Regular cardiac myocyte (primary cell): ENCODE measurements at places on chromosomes 1 and 21. TPM values are rescaled to one million over a fixed set of nuclear protein-coding genes. Genes with fewer than 3 reads are reported as not detected.

The CRYZL1 gene
- 23.6 and 28.8 TPM in 2 replicates for total RNA-seq

The DYNLT5 gene
- total RNA-seq = 2.5 and 3.8 TPM in 2 replicates

The PRELP gene
- under 0.01 and 1.1 TPM in 2 replicates for total RNA-seq

The C1orf226 gene
- total RNA-seq = 0.19 and 0.56 TPM in 2 replicates

The NUP210L gene
- total RNA-seq = under 0.01 and 0.28 TPM in 2 replicates

The SPATA1 gene
- under 0.01 and 0.96 TPM in 2 replicates for total RNA-seq

The PPM1J gene
- 1.5 and 2.3 TPM in 2 replicates for total RNA-seq

The ADAMTS5 gene
- 3.8 and 5.1 TPM in 2 replicates for total RNA-seq

The CFHR2 gene
- not detected in 2 replicates for total RNA-seq

The CCDC185 gene
- under 0.01 TPM in 1 of 2 replicates, not detected in the other for total RNA-seq

The RGS13 gene
- total RNA-seq = not detected in 2 replicates

The AKR7A3 gene
- total RNA-seq = 0.19 and 0.28 TPM in 2 replicates

The ETV3L gene
- total RNA-seq = not detected in 2 replicates

The FAM110D gene
- under 0.01 TPM in 1 of 2 replicates, not detected in the other for total RNA-seq

The ANKRD65 gene
- total RNA-seq = under 0.01 TPM in 2 replicates

The KRTAP12-2 gene
- not detected in 2 replicates for total RNA-seq

The NBPF4 gene
- not detected in 2 replicates for total RNA-seq

The PRR9 gene
- not detected in 2 replicates for total RNA-seq

The MTMR11 gene
- total RNA-seq = 3.8 and 6.5 TPM in 2 replicates

The ARHGEF10L gene
- 18.6 and 20.1 TPM in 2 replicates for total RNA-seq

The ZNF362 gene
- total RNA-seq = 2.0 and 2.1 TPM in 2 replicates

The RALGPS2 gene
- 26.5 and 39.5 TPM in 2 replicates for total RNA-seq

The ASAP3 gene
- 10.5 and 32.1 TPM in 2 replicates for total RNA-seq

The ACTL8 gene
- total RNA-seq = 0.19 TPM in 1 of 2 replicates, not detected in the other

The CELA2A gene
- 0.28 TPM in 1 of 2 replicates, not detected in the other for total RNA-seq
